ENCODE measurements at places on chromosomes 11 and 22.

DNA sequence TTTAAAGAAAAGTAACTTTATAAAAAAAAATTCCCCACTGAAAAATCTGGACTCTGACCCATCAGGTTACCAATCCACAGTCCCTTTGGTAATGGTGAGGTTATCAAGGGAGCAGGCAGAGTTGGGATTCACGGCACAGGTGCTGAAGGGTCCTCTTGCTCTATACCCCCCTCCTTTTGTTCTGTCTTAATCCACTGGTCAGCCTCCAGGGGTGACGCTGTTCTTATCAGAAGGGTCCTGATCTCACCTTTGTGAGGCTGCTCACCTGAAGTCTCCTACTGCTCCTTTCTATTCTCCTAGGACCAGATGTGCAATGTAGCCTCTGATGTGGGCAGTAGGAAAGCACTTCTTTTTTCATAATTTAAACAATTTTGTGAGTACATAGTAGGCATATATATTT is 80.6 kb upstream of the E2F8 start:
- no peak for DNase-seq

DNA sequence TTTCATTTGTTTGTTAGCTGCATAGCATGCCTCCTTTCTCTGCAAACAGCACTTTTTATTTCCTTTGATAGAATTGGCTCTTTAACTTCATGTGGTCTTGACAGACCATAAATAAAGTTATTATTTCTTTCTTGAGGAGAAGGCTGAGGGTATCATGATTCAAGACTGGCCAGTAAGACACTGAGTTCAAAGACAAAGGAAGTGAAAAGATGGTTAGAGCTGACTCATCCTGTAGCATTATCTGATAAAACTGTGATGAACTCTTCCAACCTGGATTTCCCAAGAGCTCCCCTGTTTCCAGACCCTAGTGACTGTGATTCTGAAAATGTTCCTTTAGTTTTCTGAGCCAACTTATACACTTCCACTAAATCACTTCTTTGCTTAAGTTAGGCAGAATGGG is 179.3 kb upstream of the FAT3 start:
- DNase-seq = no peak

- no peak for DNase-seq
Observed at GRCh38 chr11:102846292-102846691, 2.9 kb upstream of the MMP3 start.

GRCh38 chr11:104876324-104876723 is 21.9 kb downstream of the CASP12 start:
- DNase-seq = no peak

GRCh38 chr11:70759846-70760245 is 361.5 kb downstream of the CTTN start:
- DNase-seq = no peak

GRCh38 chr11:71447791-71448256 is 369 bp downstream of the DHCR7 start:
- DNase-seq = no peak

- DNase-seq = no peak
Observed at GRCh38 chr11:121556937-121557336, 104.2 kb upstream of the SORL1-AS1 start.

GRCh38 chr11:74437441-74438042 is 29.8 kb downstream of the KCNE3 start:
- DNase-seq = no peak

GRCh38 chr11:66467034-66467659 is 442 bp downstream of the PELI3 start:
- no peak for DNase-seq

DNA sequence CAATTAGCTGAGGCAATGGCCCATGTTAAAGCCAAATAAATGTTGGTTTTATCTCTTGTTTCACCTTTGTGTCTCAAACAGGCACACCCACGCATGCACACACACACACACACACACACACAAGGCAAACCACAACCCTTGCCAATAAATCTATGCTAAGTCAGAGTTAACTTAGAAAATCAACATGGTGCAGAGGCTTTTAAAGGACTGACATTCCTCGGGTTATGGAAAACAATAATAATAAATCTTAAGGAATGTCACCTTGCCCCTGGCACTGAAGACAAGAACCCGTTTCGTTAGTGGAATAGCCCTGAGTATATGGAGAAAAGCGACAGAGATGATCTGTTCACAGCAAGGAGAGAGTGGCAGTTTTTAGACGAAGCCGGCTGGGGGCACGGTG is 326.3 kb downstream of the NTM start:
- DNase-seq = no peak

GRCh38 chr11:1389932-1390568 is at the start of gene BRSK2:
Gene BRSK2 (plus strand): TSS chr11:1389934. CDS start chr11:1390285, 351 bp downstream.
- no peak for DNase-seq

DNA sequence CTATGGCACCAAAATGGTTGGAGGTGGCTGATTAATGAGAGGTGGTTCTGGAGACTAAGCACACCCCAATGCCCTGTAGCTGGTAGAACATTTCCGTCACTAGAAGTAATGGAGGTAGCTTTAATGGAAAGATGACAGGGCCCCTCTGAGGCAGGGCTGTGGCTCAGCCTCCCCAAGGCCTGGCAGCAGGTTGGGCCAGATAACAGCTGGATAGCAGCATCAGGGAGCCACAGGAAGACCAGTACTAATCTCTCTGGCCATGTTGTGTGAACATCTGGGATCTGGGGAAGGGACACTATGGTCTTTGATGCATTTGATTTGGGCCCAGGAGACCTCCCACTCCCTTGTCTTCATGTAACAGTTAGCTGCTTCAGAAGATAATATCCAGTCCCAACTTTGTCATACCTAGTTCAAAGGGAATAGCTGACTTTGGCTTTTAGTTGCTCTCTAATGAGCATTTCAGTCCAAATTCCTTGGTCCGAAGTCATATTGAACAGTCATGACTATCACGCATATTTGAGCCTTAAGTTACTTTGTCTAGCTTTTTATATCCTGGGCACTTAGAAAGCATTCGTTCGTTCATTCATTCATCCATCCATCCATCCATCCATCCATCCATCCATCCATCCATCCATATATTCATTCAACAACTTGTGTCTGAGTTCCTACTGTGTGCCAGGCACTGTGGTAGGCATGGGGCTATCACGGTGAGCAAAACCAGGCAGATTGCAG is 53.0 kb upstream of the LMO2 start:
- no peak for DNase-seq

GRCh38 chr22:32325811-32326237 is 31.8 kb upstream of the RFPL3 start:
- no peak for DNase-seq

DNA sequence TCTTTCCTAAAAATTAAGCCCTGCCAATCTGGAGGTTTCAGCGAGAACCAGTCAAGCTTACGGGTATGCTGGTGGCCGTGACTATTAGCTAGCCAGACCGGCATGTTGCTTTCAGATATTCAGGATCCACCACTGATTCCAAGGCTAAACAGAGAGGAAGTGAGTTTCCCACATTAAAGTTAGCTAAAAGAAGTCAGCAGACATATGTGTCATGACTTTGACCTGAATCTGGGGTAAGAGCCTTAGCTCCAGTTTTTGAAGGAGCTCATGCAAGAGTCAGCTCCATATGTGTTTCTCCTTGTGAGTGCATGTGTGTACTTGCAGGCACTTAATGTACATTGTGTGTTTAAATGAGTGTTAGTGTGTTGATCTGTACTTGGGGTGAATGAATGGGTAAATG is 1.4 kb downstream of the ZFPL1 start:
- DNase-seq = no peak

GRCh38 chr11:85826116-85826855 is 15.3 kb upstream of the SYTL2 start:
- DNase-seq = no peak

DNA sequence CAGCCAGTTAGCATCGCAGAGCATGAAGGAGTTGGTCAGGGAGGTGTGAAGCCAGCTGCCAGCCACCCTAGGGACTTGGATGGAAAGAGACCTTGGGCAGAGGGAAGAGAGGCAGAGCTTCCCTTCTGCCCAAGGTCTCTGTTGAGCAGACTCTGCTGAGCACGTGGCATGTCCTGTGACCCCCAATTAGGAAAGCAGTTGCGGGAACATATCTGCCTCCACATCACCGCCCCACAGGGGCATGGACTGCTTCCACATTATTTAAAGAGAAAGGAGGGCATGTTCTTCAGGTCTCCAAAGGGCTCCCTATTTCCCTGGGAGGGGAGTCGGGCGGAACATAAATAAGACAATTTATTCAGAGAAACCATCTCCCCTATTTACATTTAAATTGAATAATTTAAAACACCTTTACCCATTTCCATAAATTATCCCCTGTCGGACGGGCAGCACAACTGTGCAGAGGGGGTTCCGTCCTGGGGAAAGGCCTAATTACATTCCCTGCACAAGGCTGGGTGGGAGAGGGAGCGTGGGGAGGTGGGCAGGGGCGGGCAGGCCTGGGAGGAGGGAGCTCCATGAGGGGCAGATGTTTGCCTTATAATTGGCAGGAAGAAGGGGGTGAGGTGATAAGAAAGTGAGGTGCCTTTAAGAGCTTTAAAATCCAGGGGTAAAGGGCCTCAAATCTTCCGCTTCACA is 88.8 kb upstream of the THY1 start:
- no peak for DNase-seq

- no peak for DNase-seq
Observed at GRCh38 chr11:19196432-19196831, 5.4 kb downstream of the CSRP3 start.

- no peak for DNase-seq
Observed at GRCh38 chr22:27125539-27125938, 468.2 kb downstream of the MIAT start.

- no peak for DNase-seq
Observed at GRCh38 chr22:36411589-36412258, 24.0 kb upstream of the MYH9 start.

DNA sequence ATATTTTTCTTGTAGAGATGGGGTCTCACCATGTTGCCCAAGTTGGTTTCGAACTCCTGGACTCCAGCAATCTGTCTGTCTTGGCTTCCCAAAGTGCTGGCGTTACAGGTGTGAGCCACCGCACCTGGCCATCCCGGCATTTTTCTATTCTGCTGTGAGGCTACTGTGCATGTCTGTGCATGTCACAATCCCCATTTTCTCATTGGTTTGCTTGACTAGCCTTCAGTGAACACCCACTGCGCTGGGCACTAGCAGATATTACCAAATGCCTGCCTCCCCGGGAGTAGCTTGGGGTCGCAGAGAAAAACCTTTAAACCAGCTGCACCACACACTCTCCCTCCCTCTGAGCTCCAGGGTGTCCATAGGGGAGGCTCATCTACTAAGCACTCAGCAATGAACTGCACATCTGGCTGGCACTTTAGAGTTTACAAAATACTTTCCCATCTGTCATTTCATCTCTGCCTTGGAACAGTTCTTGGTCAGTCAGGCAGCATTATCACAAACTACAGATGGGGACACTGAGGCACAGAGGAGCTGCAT is 4.9 kb downstream of the CSNK1E start:
- no peak for DNase-seq

- DNase-seq = no peak
Observed at GRCh38 chr11:77704029-77704428, 66.4 kb upstream of the CLNS1A start.

GRCh38 chr11:2794046-2794967 is 91.3 kb downstream of the CDKN1C start:
- DNase-seq = no peak

- no peak for DNase-seq
Observed at GRCh38 chr11:45924036-45924915, 1.8 kb downstream of the LARGE2 start.

DNA sequence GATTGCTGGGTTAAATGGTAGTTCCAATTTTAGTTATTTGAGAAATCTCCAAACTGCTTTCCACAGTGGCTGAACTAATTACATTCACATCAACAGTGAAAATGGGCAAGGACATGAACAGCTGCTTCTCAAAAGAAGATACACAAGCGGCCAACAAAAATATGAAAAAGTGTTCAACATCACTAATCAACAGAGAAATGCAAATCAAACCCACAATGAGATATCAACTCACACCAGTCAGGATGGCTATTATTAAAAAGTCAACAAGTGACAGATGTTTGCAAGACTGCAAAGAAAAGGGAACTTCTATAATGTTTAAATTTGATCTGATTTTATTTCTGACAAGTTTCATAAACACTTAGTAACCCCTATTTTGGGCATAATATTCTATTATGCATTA is 537.5 kb downstream of the DLG2 start:
- no peak for DNase-seq

DNA sequence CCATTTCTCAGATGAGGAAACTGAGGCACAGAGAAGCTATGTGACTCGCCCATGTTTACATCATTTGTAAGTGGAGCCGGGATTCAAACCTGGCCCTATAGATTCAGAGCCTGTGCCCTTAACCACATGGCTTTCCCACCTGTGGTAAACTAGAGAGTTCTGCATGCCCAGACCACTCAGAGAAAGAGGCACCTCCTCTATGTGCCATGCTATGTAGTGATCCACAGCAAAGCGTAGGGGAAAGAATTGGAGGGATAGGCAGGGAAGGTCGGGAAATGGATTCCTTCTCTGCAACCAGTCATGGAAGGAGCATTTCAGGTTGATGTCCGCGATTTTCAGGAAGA is 15.4 kb upstream of the POU2AF2 start:
- DNase-seq = no peak

GRCh38 chr11:76296731-76297542 is 84.0 kb downstream of the THAP12 start:
- no peak for DNase-seq

DNA sequence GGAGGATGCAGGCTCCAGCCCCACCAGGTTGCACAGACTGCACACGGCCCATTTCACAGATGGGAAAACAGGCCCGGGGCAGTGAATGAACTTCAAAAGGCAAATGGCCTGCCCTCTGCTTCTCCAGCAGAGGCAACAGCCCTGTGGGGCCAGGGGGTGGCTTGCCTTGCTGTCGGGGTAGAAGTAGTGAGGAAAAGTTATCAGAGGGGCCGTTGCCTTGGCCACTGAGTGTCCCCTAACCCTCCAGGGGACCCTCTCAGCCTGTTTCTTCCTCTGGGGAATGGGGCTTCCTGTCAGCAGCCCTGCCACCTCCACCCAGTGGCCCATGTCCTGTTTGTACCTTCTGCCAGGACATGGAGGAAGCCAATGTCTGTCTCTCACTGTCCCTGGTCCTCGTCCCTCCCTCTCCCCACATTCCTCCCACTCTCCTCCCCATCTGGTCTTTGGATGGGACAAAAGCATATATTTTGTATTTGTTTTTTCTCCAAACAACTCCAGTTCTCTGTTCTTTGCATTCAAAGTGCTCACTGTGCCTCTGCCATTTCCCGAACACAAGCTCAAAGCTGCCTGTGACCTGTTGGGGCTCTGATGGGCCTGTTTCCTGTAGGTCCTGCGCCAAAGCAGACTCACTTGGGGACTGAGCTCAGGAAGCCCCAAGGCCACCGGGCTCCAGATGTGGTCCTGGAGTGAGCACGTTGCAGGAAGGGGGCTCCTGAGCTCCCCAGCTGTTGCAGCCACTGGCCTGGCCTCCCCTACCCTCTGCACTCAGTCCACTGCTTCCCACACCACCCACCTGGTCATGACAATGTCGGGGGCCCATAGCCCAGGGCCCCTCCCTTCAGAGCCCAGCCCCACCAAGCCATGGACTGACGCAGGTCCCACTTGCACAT is 9.5 kb downstream of the MAP4K2 start:
- DNase-seq = no peak

DNA sequence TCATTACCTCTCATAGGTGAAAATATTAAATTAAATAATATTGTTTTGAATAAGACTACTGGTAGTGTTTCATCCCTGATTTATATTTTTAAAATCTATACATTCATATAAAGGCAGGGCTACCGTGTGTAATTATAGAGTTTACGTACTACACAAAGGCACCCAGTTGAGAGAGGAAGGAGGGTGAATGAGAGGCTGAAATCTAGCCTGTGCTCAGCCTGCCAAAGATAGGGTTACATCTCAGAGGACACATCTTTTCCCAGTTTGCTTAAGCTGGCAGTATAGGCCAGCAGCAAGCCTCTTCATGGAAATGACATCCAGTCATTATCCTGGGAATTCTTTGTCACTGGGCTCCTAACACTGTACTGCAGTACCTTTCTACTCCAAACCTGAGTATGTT is 7.5 kb upstream of the B3GNT6 start:
- DNase-seq = no peak
